ENCODE measurements at places on chromosomes 13 and 19.

DNA sequence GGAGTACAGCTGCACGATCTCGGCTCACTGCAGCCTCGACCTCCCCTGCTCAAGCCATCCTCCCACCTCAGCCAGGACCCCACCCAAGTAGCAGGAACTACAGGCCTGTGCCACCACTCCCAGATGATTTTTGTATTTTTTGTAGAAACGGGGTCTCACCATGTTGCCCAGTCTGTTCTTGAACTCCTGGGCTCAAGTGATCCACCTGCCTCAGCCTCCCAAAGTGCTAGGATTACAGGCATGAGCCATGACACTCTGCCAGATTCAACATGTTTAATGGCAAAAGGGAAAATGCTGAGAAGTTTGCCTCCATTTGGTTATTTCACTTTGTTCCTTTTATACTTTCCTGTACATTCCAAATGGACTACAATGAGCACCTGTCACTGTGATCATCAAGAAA, 65.8 kb downstream of the ZIC5 start:
- no peak for DNase-seq

GRCh38 chr19:38691938-38692457, 44.5 kb downstream of the ACTN4 start:
- DNase-seq, result peak; percentile 96

- DNase-seq, result no peak
These were observed at the start of gene TMIGD2 for GRCh38 chr19:4302243-4302640. Gene TMIGD2 (minus strand): TSS chr19:4302389. CDS start chr19:4302385, 4 bp downstream.

- DNase-seq, result no peak
These were observed 1464.5 kb upstream of the SLC10A2 start for GRCh38 chr13:104530741-104531140.

GRCh38 chr13:92172191-92172590, 773.8 kb downstream of the GPC5 start:
- DNase-seq, result no peak

DNA sequence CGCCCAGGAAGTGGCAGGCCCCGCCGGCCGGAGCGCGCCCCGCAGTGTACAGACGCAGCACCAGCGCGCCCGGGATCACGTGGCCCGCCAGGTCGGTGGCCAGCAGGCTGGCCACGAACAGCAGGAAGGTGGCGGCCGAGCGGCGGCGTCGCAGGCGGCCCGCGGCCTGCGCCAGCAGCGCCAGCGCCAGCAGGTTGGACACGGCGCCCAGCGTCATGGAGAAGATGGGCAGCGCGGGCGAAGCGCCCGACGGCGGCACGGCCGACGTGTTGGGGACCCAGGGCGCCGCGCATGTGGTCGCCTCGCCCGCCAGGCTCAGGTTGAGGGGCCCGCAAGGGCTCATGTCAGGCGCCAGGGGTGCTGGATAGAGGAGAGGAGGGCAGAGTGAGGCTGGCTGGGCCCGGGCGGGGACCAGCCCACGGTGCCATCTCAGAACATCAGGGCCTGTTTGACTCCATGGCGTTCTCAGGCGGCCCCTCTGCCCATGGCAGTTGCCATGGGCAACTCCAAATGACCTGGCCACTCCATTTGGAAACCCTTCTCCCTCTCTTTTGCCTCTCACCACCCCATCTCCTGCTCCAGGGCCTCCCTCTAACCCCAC, 1.1 kb downstream of the PTGER1 start:
- DNase-seq, result no peak

DNA sequence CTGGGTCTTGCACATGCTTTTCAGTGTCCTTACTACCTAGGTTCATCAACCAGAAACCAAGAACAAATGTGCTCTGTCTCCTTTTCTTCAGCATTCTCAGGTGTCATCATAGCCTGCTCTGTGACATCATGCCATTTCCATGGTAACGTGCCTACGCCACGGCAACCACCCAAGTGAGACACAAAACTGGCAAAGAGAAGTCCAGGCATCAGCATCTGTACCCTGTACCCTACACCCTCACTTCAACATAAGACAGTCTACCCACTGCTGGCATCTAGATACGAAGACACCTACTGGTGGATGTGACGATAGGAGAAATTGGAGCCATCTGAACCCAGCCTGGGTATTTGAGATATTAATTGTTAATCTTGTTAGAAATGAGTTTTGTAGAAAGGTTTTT, 13.3 kb downstream of the ZC3H4 start:
- no peak for DNase-seq

DNA sequence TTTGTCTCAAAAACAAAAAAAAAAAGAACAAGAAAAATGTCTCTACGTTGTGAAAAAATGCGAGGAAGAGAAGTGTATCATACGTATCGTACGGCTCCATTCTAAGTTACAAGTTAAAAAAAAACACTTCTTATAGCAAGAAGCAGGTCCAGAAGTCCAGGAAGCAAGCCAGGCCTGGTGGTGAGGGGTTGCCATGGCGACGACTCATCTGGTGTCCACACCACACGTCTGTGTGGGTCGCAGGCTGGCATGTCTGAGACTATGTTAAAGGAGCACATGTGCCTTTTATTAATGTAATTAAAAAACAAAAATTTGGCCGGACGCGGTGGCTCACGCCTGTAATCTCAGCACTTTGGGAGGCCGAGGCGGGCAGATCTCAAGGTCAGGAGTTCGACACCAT, 5.9 kb downstream of the MED16 start:
- no peak for DNase-seq

DNA sequence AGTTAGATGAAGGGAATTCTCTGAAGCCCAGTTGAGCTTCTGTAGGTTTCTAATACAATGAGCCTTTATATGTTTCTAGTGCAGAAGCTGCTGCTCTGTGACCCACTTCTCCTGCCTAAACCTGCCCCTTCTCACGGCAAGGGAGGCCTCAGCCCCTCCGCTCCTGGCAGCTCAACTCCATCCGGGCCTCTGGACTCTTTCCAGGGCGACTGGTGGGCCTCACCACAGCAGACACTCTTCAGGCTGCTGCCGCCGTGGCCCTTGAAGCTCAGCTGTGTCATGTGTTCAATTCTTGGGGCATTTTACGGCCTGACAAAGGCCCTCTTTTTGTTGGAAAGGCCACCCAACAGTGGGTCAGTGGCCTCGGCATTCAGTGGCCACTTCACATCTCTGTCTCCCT, 10.0 kb upstream of the C19orf33 start:
- no peak for DNase-seq

DNA sequence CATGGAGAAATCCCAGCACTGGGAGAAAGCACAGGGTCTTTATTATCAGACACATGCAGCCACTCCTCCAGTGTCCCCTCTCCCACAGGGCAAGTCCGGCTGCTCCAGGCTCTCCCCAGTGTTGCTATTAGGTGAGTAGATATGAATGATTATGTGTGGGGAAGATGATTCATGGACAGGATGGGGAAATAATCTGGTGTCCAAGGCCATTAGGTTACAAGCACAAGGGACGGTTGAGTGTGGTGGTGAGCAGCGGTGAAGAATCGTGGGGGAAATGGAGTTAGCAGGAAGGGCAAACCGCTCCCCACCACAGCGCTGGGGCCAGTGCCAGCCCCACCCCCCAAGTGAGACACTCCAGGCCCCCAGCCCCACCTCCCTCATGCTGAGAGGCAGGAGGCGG, 19.0 kb downstream of the CD177 start:
- DNase-seq, result no peak

GRCh38 chr13:77095288-77095687, 68.3 kb upstream of the FBXL3 start:
- no peak for DNase-seq

DNA sequence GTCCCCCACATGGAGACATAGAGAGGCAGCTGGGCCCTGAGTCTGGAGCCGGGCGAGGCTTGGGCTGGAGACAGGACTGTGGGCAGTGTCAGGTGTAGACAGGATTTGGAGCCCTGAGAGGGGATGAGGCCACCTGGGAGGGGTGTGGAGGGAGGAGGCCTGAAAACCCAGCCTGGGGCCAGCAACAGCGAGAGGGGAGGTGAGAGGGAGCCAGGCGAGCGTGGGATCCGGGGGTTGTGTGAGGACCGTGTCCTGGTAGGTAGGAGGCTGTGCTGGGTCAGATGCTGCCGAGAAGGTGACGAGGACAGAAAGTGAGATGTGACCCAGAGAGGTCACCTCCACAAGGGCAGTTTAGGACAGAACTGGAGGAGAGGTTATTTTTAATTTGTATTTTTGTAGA, 7.4 kb downstream of the MPND start:
- DNase-seq, result no peak

DNA sequence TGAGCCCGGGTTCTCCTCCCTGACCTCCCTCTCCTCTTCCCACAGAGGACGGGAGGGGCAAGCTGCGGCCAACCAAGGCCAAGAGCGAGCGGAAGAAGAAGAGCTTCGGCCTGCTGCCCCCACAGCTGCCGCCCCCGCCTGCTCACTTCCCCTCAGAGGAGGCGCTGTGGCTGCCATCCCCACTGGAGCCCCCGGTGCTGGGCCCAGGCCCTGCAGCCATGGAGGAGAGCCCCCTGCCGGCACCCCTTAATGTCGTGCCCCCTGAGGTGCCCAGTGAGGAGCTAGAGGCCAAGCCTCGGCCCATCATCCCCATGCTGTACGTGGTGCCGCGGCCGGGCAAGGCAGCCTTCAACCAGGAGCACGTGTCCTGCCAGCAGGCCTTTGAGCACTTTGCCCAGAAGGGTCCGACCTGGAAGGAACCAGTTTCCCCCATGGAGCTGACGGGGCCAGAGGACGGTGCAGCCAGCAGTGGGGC, 162.2 kb downstream of the KDM4B start:
- no peak for DNase-seq

- no peak for DNase-seq
These were observed 121.0 kb downstream of the AKAP11 start for GRCh38 chr13:42392716-42393572.

GRCh38 chr19:41565379-41565720, 10.6 kb upstream of the CEACAM21 start:
- DNase-seq, result no peak

GRCh38 chr13:112453874-112454647, 77.9 kb downstream of the SPACA7 start:
- no peak for DNase-seq

- no peak for DNase-seq
These were observed 628.0 kb upstream of the MIR17HG start for GRCh38 chr13:90719461-90719860.

- DNase-seq, result no peak
These were observed 293.0 kb upstream of the SOX21 start for GRCh38 chr13:95005300-95005699.

DNA sequence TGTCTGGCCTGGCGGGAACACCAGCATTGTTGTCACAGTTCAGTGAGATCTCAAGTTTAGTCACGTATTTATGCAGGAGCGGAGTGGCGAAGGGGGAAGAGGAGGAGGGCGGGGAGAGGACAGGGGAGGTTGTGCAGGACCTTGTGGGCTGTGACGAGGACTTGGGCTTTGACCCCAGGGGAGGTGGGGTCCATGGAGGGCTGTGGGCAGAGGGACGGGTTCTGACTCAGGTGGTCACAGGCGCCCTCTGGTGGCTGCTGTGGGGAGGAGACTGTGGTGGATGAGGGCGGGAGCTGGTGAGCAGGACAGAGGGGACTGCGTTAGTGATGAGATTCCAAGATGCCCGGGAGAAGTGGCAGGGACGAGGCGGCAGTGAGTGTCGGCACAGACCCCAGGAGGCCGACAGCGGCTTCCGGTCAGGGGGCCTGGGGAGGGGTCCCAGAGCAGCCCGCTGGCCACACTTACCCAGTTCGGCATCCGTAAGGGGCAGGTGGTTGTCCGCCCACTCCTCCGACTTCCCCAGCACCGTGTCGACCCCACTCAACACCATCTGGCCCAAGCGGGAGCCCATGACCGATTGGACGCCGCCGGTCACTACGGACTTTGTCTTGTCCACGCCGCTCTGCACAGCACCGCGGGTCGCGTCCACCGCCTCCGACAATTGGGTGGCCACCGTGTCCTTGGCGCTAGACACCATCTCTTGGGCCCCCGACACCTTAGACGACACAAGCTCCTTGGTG, 15.7 kb downstream of the PLIN3 start:
- DNase-seq, result no peak

- DNase-seq, result no peak
These were observed 21.6 kb upstream of the FNDC3A start for GRCh38 chr13:48954081-48954480.

DNA sequence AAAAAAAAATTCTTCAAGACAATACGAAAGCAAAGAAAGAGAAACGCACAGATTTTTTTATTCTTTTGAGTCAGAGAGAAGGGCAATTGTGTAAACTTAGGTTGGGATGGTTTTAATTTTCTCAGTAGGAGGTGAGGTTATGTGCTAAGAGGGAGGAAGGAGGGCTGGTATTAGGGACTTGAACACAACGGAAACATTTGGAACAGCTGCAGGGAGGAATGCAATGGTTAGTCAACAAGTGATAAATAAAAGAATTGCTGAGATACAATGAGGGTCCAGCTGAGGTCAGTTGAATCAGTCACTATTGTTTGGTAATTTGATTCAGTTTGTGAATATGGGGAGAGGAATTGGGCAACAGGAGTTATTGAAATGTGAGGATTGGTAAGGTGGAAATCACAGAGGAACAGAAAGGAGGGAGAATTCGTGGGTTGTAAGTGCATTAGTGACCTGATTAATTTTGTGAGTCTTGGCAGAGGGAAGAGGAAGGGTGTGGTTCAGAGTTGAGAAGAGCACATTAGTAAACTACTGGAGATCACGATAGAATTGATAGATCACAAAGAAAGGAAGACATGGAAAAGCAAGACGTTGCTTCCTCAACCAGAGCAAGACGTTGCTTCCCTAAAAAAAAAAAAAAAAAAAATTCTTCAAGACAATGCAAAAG, 499.5 kb upstream of the SPRY2 start:
- DNase-seq, result peak; percentile 0

DNA sequence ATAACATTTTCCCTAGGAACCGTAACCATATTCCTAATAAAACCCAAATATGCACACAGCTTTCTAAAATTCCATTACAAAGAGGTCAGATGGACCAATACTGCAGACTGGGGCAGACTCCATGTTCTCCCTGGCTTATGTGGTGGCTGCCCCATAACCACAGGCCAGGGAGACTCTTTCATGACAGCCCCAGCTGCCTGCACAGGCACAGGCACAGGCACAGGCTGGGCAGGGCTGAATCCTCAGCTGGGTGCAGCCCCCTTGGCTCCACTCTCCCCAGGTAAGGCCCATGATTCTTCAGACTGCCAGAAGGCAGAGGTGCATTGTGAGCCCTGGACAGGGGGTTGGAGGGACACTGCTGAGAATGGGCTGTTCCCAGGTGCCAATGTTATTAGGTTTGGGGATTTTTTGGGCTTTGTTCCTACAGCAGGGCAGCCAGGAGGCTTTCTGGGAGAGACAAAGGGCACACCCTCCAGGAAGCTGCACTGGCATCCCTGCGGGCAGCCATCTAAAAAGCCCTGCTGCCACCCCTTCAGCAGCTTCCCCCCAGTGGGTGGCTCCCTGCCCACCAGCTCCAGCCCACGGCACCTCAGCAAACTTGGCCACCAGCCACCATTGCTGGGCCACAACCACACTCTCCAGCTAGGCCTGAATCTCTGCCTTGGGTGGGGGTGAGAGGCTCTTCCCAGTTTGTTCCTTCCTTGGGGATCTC, 20.0 kb downstream of the DOCK9 start:
- DNase-seq, result no peak
